ENCODE measurements at places on chromosomes 1 and 21.

- no peak for DNase-seq
These were observed 16.8 kb downstream of the MAST2 start for GRCh38 chr1:45820173-45820572.

DNA sequence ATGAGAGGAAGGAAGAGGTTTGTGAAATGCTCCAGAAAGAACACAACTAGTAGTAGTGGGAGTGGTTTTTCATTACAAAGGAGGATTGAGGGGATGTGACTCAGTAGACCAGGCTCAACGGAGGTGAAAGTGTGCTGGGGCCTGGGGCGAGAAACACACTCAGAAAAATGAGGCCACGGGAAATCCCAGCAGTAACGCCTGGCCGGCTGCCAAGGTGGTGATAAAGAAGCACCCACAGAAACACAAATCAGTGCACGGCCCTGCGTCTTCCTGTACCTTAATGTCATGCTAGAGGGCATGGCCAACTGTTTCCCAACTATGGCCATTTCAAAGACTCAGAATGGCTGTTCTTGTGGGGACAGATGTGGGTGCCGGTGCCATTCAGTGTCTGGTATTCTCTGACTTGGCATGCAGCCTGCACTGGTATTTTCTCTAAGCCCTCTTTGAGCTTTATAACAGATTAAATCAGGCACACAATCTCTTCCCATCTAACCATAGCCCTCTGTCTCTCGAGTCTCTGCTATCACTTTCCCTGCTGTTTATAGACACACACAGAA lies 38.2 kb downstream of the URB2 start:
- peak; percentile 49 for DNase-seq

DNA sequence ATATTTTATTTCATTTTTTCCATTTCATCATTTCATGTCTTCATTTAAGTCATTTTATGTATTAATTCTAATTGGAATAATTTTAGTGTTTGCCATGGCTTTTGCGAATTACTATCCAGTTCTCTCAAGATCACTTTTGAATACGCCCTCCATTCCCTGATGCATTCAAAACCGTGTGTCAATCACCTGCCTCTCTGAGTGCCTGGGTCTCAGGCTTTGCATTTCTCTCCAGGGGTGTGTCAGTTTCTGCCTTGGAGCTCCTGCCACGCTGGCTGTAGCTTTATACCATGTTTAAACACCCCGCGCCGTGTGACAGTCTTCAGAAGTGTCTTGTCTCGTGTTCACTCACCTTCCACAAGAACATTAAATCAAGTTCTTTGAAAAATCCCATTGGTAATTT lies 7.4 kb upstream of the DNMT3L start:
- no peak for DNase-seq

GRCh38 chr1:232333419-232333767 lies 296.5 kb downstream of the SIPA1L2 start:
- no peak for DNase-seq

- DNase-seq, result peak; percentile 37
These were observed 453 bp downstream of the DRAM2 start for GRCh38 chr1:111139324-111139955.

GRCh38 chr21:45404730-45405270 lies at the start of gene COL18A1:
TSS of gene COL18A1 (plus strand) at chr21:45405165. CDS start at chr21:45405231, 66 bp downstream.
- DNase-seq, result no peak

GRCh38 chr1:212070720-212071302 lies 35.3 kb downstream of the DTL start:
- DNase-seq, result peak; percentile 49

GRCh38 chr1:110038271-110038670 lies 3.8 kb downstream of the STRIP1 start:
- no peak for DNase-seq

- no peak for DNase-seq
These were observed 44.6 kb upstream of the BCL9 start for GRCh38 chr1:147496571-147497210.

DNA sequence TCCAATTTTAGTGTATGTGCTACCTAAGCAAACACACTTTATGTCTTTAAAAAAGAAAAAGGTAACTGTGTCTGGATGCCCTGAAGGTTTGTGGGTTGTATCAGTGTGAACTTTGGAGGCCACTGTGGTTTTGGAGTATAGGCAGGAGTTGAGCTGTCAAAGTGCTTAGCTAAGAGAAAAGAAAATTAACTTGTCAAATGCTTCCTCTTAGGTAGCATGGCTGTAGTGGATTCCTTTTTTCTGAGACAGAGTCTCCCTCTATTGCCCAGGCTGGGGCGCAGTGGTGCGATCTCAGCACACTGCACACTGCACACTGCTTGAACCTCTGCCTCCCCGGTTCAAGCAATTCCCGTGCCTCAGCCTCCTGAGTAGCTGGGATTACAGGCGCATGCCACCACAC lies 11.2 kb upstream of the SLC41A1 start:
- no peak for DNase-seq

- no peak for DNase-seq
These were observed 46.9 kb downstream of the CR1L start for GRCh38 chr1:207691841-207692240.

DNA sequence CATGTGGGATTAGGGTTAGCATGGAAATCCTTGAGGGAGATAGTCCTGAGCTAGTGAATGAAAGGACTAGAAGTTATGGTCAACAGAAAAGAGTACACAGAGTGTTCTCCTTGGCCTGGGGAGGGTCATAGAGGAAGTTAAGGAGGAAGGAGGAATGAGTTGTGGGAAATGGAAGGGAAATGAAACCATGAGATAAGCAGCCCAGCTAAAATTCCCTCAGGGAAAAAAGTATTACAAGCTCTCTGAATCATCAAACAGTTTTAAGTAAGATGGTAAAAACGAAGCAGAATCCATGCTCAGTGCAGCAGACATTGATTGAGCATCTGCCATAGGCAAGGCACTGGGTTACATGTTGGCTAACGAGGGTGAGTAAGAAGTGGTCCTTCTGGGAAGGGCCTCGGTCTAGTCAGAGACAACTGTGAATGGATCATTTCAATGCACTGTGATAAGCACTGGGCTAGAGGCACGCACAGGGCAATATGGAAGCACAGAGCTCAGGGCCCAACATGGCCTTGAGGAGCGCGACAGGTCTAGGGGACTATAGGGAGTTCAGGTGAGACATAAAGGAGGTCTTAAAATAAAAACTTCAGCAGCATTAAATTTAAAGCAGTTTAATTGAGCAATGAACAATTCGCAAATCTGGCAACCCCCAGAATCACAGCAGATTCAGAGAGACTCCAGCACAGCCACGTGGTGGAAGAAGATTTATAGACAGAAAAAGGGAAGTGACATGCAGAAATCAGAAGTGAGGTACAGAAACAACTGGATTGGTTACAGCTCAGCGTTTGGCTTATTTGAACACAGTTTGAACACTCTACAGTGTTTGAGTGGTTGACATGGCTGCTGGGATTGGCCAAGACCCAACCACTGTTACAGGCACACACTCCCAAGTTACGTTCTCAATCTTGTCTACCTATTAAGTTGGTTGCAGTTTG lies 219.5 kb downstream of the HLX start:
- DNase-seq, result no peak

- no peak for DNase-seq
These were observed 163.2 kb downstream of the IER5 start for GRCh38 chr1:181251713-181252075.

DNA sequence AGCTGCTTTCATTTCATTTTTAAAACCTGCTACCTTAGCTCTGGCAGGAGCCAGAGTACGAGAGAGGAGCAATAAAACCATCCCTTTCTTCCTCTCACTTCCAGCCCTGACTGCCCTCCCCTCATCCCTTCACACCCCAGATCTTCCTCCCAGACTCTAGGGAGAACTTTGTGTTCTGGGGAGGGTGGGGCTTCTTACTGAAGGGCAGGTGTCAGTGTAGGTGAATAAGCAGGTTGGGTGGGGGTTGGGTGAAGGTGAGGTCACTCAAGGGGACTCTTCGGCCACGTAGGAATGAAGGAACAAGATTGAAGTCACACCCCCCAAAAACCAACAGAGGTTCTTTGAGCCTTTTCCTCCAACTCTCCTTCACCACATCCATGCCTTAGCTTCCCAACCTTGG lies 88.9 kb downstream of the CD58 start:
- DNase-seq, result no peak

DNA sequence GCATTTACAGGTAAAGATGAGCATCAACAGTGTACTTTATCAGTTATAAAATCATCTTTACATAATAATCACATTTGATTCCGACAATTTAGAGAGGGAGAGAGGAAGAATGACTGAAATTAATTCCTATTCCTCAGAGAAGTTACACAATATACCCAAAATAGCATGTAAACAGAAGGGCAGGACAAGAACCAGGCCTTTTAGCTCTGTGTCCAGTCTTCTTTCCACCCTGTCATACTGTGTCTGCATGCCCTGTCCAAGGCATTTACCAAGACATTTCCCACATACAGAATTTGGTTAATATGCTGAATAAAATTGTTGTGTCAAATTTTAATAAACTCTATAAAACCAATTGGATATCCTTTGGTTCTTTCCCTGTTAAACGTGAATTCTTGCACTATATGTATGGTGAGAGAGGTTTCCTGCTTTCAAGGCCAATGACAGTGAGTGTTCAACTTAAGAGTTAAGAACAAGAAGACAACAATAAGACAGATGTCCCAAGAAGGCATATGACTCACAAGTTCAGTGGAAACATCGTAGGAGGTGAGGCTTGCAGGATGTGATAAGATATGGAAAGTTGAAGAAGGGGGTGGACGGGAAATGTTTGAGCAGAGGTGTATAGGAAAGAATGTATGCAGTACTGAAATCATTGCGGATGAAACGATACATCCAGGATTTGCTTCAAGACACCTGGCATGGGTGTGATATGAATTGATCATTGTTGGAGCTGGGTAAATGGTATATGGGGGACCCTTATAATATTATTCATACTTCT lies 20.8 kb downstream of the LRRC8B start:
- no peak for DNase-seq

GRCh38 chr1:95071539-95071938 lies 1.2 kb downstream of the ALG14 start:
- DNase-seq, result no peak

DNA sequence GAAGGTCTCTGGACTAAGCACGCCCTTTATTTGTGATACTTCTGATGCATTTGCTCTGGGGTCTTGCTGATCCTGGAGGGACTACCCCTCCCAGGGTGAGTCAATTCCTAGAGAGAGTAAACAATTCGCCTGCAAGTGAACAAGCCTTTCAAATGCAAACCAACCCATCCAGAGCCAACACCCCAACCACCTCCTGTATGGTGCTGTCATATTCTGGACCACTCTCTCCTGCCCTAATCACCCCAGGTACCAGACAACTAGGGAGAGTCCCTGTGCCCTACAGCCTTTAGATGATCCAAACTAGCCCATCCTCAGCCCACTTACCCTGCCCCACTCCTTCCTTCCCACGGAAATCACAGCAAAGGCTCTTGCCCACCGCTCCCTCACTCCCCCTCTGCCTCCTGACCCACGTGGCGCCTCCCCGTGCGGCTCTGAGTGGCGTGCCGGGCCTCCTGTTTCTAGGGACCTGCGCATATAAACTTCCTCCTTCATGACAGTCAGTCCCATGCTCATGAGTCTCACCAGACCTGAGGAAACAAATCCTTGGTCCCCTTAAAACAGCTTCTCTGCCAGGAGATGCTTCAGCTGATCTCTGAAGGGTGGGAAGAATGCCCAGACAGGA lies 37.2 kb downstream of the ACTA1 start:
- no peak for DNase-seq

DNA sequence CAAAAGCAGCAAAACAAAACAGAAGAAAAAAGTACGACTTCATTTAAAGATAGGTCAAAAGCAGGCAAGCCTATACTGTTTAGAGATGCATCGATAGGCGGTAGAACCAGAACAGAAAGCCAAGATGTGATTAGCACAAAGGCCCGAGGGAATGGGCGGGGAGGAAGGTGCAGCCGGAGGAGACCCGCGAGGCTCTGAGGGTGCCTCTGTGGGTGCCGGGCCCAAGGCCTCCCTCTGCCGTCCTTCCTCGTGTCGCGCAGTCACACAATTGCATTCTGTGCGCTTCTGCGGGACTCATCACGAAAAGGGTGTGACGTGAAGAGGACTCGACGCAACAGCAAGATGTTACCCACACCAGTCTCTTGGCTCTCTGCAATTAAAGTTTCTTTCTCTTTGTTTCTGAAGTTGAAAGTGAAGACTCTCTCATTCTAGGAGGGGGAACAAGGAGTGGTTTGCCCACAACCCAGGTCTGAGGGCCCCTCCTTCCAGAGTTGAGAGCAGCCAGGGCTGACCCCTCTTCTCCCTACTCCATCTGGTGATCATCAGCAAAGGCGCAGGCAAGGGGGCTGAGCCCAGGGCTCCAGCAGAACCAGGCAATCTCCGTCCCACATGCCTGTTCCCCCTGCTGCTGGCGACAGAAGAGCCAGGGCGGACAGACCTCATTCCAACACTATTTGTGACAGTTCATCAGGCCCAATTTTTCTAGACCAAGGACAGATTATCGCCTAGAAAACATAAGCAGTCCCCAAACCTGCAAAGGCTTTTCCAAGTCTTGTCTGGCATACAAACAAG lies 41.0 kb downstream of the NPHP4 start:
- DNase-seq, result no peak

DNA sequence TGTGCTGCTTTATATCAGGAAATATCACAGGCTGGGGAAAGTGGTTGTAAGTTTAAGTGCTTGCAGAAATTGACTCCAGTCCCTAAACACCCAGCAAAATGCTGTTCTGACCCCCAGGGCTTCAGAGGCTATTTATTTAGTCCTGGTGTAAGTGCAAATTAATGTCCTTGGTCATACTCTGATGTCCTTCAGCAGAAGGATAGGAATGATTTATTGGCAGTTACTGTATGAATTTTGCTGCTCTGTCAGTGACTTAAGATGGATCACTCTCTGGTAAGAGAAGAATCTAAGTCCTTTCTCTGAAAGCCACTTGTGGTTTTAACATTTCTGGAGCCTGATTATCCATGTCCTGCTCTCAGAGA lies 21.9 kb downstream of the FAM20B start:
- no peak for DNase-seq

- DNase-seq, result no peak
These were observed 68.5 kb downstream of the CACHD1 start for GRCh38 chr1:64538389-64538788.

DNA sequence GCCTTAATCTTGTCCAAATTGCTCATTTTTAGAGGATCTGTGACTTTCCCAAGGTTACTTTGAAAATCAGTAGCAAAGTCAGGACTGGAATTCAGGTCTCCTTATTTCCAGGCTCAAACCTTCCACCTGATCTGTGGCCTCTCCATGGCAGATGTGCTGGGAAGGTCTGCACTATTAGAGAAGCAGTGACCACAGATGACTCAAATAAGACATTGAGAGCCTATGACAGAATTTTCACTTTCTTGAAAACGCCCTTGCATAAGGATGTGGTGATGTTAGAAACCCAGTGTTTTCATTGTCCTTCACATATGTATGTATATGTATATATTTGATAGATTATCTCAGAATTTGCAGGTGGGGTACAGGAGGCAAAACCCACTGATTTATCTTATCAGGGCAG lies 45.3 kb downstream of the TTC39A start:
- no peak for DNase-seq

- DNase-seq, result no peak
These were observed 356.5 kb downstream of the GPATCH2 start for GRCh38 chr1:217274416-217274815.

- no peak for DNase-seq
These were observed 310.6 kb downstream of the NPHP4 start for GRCh38 chr1:5681654-5682053.
